ENCODE measurements at places on chromosomes 6 and 20.

GRCh38 chr6:101490857-101491256 is 97.3 kb downstream of the GRIK2 start:
- H3K4me3 ChIP-seq: no peak overlapping the region
- H3K4me1 ChIP-seq: no peaks in the 10 kb centered on the region
- H3K27ac ChIP-seq: no peak overlapping the region
- peak; percentile 21 for DNase-seq

DNA sequence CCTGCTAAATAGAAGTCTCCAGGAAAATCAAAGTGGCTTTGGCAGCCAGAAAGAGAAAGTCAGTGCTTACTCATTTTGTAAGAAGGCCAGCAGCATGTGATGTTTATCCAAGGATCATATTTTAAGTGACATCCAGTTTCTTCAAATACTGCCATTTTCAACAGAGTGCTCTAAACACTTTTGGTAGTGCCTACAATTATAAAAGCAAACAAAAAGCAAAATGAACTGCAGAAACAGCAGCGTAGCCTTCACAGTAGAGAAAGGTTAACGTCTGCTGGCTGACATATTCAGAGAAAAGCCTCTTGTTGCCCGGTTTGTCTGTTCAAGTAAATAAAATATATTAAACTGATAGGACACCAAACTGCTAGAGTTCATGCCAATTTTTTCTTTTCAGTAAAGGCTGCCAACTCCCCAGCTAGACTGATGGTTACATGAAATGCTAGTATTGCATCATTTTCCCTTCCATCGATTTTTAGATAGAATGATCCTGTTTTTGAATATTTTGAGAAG is 705.7 kb upstream of the SLC35B3 start:
- H3K36me3 ChIP-seq: no peaks in the 10 kb centered on the region
- DNase-seq: no peak
- no peaks in the 10 kb centered on the region for H3K4me1 ChIP-seq
- H3K27ac ChIP-seq: no peak overlapping the region
- H3K4me3 ChIP-seq: no peak overlapping the region

GRCh38 chr20:61736001-61736635 is 329.6 kb downstream of the TAF4 start:
- H3K4me3 ChIP-seq: no peak overlapping the region
- no peak for DNase-seq
- H3K36me3 ChIP-seq: no peaks in the 10 kb centered on the region

DNA sequence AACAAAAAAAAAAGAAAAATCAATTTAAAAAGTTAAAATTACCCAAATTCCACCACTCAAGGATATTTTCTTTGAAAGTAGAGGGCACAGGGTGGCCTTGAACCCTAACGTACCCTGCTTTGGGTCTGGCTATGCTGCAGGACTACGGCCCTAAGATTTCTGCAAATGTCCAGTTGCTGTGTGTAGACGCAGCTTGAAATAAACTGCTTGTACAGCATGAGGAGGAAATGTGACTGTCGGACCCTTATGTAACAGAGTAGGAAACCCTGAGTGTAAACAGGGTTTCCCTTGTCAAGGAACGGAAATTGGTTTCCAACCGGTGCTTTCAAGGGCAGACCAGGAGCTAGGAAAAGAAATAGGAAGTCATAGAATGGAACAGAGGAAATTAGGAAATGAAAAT is 60.7 kb upstream of the SHLD1 start:
- no peak for DNase-seq
- H3K4me3 ChIP-seq: no peak overlapping the region
- no peaks in the 10 kb centered on the region for H3K27me3 ChIP-seq
- H3K4me1 ChIP-seq: peaks cover 5% of the 10 kb centered on the region

DNA sequence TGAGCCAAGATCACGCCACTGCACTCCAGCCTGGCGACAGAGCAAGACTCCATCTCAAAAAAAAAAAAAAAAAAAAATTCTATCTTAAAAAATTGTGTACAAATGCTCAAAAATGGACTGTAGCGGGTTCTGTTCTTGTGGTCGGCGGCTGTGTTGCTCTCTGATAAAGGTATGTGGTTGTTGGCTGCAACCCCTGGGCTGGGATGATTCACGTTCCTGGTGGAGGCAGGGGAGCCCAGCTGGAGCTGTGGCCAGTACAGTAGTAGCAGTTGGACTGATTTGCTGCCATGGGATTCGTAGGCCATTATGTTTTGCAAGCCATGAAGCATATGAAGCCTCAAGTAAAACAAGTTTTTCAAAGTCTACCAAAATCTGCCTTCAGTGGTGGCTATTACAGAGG is 22.3 kb downstream of the MDN1 start:
- no peak overlapping the region for H3K4me3 ChIP-seq
- H3K27me3 ChIP-seq: no peaks in the 10 kb centered on the region
- no peak overlapping the region for H3K27ac ChIP-seq

DNA sequence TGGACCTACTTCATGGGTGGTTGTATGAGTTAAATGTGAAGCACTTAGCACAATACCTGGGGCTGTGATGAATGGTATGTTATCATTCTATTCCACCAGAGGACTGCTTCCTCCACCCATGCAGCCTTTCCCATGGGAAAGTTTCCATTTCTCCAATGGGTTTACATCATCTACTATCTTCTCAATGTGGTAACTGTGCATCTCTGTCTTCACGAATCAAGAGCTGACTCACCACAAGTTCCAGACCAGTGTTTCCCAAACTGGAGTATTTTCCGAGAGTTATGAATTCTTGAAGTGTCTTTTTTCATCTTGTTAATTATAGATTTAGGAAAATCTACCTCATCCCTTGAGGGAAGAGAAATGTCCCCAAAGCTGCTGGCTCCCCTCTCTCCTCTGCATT is 182.8 kb downstream of the UNC5CL start:
- H3K4me3 ChIP-seq: no peak overlapping the region
- H3K4me1 ChIP-seq: no peaks in the 10 kb centered on the region
- no peaks in the 10 kb centered on the region for H3K27me3 ChIP-seq
- no peak overlapping the region for H3K27ac ChIP-seq
- no peaks in the 10 kb centered on the region for H3K36me3 ChIP-seq
- no peak for DNase-seq

DNA sequence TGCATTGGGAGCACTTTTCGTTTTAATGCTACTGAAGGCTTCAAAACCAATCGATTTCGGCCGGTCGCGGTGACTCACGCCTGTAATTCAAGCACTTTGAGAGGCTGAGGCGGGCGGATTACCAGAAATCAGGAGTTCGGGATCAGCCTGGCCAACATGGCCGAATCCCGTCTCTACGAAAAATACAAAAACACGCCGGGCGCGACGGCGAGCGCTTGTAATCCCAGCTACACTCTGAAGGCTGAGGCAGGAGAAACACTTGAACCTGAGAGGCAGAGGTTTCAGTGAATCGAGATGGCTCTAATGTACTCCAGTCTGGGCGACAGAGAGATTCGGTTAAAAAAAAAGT is 58.4 kb downstream of the TRIM38 start:
- H3K4me1 ChIP-seq: no peaks in the 10 kb centered on the region
- no peaks in the 10 kb centered on the region for H3K36me3 ChIP-seq
- H3K4me3 ChIP-seq: peak overlapping the region; percentile 66
- DNase-seq: peak; percentile 78
- no peaks in the 10 kb centered on the region for H3K27me3 ChIP-seq
- H3K27ac ChIP-seq: peak overlapping the region; percentile 93

GRCh38 chr6:17179530-17180073 is 77.8 kb downstream of the STMND1 start:
- no peaks in the 10 kb centered on the region for H3K27me3 ChIP-seq
- no peak for DNase-seq
- H3K36me3 ChIP-seq: no peaks in the 10 kb centered on the region
- H3K27ac ChIP-seq: no peak overlapping the region
- no peaks in the 10 kb centered on the region for H3K4me1 ChIP-seq
- no peak overlapping the region for H3K4me3 ChIP-seq

- no peaks in the 10 kb centered on the region for H3K36me3 ChIP-seq
- no peaks in the 10 kb centered on the region for H3K4me1 ChIP-seq
- no peak overlapping the region for H3K4me3 ChIP-seq
- H3K27me3 ChIP-seq: no peaks in the 10 kb centered on the region
These were observed 24.5 kb downstream of the SIRPB1 start for GRCh38 chr20:1595333-1595732.

DNA sequence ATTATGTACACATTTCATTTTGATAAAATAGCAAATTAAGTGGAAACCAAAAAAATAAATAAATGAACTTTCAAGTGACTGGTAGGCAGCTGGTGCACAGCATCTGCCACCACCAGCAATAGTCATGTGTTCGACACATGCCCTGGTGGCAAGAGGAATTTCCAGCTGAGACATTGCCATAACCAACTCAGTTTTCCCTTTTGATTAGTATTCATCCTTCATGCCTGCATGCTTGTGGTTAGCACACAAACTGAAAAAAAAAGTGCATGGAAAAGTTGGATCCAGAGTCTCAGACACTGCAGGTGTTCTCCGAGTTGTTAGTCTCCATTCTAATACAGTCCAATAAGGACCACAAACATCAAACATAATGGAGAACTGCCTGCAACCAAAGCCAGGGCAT is 156.0 kb upstream of the SOX4 start:
- no peaks in the 10 kb centered on the region for H3K27me3 ChIP-seq
- no peak for DNase-seq
- no peaks in the 10 kb centered on the region for H3K36me3 ChIP-seq
- no peak overlapping the region for H3K27ac ChIP-seq
- H3K4me1 ChIP-seq: peaks cover 3% of the 10 kb centered on the region

DNA sequence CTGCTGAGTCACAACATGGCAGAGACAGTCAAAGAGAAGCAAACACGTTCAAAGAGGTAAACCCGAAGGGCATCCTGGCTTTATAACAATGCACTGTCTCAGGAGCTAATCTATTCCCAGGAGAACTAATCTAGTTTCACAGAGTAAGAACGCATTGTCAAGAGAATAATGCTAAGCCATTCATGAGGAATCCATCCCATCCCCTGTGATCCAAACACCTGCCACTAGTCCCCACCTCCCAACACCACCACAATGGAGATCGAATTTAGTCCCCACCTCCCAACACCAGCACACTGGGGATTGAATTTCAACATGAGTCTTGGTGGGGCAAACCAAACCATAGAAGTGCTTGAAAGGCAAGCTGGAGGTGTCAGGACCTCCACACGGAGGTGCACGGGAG is 231.5 kb upstream of the ID4 start:
- no peaks in the 10 kb centered on the region for H3K27me3 ChIP-seq
- H3K36me3 ChIP-seq: no peaks in the 10 kb centered on the region
- no peaks in the 10 kb centered on the region for H3K4me1 ChIP-seq
- H3K4me3 ChIP-seq: no peak overlapping the region
- DNase-seq: no peak

DNA sequence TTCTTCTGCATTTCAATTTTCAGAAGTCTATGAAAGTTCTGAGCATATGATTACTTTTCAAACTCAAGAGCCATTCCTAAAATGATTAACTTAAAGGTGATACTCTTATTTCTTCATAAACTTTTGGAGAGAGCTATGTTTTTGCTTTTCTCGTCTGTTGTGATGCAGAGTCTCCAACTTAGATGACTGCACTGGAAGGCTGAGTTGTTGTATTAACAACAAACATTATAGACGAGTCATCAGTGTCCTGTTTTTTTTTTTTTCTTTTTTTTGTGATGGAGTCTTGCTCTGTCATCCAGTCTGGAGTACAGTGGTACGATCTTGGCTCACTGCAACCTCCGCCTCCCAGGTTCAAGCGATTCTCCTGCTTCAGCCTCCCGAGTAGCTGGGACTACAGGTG is 101.9 kb downstream of the CD109 start:
- H3K36me3 ChIP-seq: no peaks in the 10 kb centered on the region
- no peak overlapping the region for H3K27ac ChIP-seq
- DNase-seq: no peak
- H3K4me3 ChIP-seq: no peak overlapping the region

DNA sequence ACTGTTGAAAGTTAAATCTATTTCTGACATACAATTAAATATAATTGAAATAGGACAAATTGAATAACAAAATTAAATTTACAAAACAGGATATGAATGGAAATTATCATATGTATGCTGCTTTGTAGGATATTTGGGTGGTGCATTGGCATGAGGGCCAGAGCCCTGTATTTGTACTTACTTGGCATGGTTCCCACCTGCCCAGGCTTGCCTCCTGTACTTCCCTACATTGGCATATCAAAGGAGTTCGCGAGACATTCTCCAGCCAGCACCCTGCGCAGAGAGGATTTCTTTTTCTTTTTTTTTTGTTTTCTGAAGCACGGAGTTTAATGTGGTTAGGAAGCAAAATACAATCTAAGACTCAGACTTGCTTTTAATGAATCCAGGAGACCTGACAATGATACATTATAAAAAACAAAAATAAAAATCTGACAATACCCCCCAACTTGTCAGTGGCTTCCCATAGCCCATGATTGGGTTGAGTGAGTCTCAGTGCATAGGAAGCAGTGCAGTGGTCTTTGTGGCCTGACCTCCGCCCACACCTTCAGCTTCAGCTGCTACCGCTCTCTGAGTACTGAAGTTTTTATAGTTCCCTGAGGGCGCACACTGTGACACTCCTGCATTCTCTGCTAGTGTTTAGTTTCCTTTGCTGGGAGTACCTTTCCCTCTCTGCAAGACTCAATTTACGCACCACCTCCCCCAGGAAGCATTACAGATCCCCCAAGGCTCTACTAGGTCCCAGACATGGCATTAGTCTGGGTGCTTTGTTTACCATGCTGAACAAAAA is 440.8 kb downstream of the UTRN start:
- peak overlapping the region; percentile 59 for H3K27ac ChIP-seq
- DNase-seq: no peak
- no peaks in the 10 kb centered on the region for H3K4me1 ChIP-seq
- H3K27me3 ChIP-seq: no peaks in the 10 kb centered on the region
- no peak overlapping the region for H3K4me3 ChIP-seq

GRCh38 chr20:52178691-52179090 is 12.9 kb downstream of the ZFP64 start:
- H3K27ac ChIP-seq: no peak overlapping the region
- H3K4me1 ChIP-seq: no peaks in the 10 kb centered on the region
- H3K36me3 ChIP-seq: peaks cover under 1% of the 10 kb centered on the region
- H3K4me3 ChIP-seq: no peak overlapping the region
- H3K27me3 ChIP-seq: no peaks in the 10 kb centered on the region

DNA sequence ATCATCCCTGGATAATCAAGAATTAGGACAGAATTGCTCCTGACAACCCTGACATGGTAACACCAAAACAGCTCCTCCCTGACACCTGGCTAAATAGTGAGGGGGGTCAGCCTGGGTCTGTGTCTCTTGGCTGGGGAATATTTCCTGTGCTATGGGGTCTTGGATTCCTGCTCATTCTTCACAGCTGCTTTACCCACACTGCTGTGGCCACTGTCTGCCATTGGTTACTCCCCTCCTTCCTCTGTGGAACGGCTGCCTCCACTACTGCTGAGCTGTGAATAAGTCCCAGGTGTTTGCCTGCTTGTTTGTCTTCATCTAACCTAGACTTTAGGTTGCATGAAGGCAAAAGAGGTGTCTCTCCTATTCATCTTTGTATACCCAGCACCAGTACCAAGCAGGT is 33.9 kb upstream of the TXLNB start:
- no peaks in the 10 kb centered on the region for H3K27me3 ChIP-seq
- no peak overlapping the region for H3K27ac ChIP-seq
- H3K36me3 ChIP-seq: no peaks in the 10 kb centered on the region

DNA sequence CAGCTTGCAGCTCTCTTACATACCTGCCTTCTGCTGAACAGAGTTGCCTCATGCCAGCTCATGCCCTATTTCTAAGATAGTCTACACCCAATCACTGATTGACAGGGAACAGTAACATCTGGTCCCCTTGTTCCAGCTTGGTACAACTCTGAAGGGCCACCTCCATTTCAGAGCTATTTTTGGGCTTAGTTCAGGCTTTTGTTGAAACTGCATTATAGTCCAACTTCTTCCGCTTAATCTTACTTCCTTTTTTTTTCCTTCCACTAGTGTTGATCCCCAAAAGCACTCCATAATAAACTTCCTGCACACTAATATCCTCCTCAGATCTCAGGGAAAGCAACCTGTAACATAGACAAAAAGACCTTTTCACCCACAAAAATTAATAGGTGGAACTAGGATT is 65.7 kb upstream of the TNFRSF21 start:
- H3K27me3 ChIP-seq: no peaks in the 10 kb centered on the region
- no peaks in the 10 kb centered on the region for H3K36me3 ChIP-seq
- no peak overlapping the region for H3K4me3 ChIP-seq
- no peak for DNase-seq
- H3K4me1 ChIP-seq: peaks cover 7% of the 10 kb centered on the region

All from trophoblast cell (in vitro differentiated cells and primary cell).